ENCODE measurements at places on chromosomes 1 and 21.
A peak's percentile ranks its signal among the peaks of the same experiment; 100 is the strongest.

DNA sequence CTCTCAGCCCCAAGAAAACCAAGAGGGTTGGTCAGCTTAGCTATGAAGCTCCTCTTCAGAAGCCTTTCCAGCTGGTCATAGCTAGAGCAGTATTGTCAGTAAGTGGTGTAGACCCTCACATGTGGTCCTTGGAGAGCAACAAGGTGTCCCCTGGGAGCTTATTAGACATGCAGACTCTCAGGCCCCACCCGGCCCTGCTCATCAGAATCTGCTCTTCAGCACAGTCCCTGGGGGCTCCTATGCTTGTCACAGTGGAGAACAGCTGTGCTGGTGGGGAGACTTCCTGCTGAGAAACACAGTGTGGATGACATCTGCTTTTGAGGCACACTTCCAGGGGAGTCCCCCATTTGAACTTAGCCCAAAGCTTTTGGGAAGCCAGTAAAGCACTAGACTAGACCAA is 21.9 kb upstream of the NEK2 start:
- DNase-seq: no peak

DNA sequence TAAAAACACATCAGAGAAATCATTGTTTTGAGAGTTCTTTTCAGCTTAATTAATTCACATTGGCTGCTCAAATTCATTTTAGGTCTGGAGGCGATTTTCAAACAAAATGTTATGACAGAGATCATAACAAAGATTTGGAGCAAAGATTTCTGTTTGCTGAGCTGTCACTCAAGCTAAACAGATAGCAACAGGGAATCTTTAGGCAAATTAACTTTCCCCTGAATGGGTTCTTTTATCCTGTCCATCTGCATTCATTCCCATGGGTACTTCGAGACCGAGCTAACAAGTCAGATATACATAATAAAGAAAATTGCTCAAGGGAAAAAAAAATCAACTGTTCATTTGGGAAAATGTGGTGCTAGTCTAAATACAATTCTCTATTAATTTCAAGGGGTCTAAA is 30.2 kb upstream of the CA6 start:
- no peak for DNase-seq

DNA sequence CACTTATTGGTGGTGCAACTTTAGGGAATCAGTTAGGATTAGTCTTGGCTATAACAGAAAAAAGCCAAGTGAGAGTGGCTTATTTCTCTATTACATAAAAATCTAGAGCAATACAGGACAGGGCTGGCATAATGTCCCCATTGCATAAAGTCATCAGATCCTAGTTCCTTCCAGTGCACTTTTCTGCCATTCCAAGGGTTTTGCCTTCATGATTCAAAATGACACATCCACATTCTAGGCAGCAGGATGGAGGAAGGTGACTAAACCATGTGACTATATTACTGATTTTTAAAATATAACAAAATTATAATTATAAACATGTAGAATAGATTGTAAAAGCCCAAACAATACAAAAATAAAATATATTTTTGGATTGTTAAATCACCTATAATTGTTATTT is 18.8 kb downstream of the JUN start:
- DNase-seq: peak; percentile 52

GRCh38 chr1:112674986-112675727 is 698 bp downstream of the MOV10 start:
- peak; percentile 44 for DNase-seq

- peak; percentile 77 for DNase-seq
Measured at GRCh38 chr1:21368515-21369289, 71.2 kb upstream of the NBPF3 start.

DNA sequence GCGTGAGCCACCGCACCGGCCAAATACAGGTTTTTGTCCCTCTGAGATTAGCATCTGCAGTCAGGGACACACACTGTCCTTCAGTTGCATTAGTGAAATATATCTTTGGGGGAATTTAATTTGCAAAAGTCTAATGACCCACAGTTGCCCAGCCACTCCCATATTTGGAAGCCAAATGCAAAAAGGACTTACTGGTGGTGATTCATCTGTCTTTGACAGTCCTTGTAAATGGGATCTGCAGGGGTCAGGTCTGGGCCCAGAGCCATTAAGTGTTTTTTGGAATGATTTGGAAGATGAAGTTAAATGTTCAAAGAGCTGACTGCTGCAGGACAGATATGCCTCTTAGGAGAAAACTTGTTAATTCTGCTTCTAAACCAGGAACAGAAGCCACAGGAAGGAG is 44.6 kb upstream of the DNASE2B start:
- no peak for DNase-seq

GRCh38 chr1:2447276-2448097 is 28.6 kb upstream of the PLCH2 start:
- DNase-seq: no peak

DNA sequence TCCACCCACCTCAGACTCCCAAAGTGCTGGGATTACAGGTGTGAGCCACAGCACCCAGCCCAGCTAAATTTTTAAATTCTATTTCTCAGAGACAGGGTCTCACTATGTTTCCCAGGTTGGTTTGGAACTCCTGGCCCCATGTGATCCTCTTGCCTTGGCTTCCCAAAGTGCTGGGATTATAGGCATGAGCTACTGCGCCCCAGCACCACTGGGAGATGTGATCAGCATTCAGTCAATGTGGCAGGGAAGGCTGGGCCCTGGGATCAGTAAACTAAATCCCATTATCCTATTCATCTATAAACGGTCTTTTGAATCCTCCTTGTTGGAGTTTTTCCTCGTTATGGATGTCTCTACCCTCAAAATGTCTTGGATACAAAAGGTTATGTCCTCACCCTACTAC is 113.5 kb downstream of the PGBD5 start:
- no peak for DNase-seq

DNA sequence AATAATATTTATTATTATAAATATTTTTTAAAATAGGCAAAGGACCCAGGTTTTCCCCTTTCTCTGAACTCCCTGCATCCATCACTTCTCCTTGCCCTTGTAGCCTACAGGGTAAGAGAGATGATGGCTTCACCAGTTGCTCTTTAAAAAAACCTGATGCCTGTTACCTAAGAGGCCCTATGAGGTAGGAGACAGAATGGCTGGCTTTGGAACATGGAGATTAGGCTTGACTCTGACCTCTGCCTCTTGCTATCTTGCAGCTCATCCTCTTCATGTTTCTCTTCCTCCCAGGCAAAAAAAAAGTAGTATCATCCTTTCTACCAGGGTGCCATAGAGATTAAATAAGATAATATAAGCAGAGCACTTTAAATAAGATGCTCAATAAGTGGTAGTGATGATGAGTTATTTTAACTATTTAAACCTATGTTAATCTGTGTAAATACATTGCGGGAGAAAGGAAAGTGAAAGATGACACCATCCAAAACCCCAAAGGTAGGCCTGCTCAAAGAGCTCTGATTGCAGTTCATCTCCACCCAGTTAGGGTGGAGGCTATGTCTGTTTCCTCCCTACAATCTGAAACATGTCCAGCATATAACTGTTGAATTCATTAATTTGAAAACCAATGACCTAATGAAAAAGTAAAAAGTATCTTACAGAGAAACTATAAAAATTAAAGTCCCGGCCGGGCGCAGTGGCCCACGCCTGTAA is 51.8 kb downstream of the RGS2 start:
- DNase-seq: no peak

GRCh38 chr1:201537891-201538611 is 876 bp upstream of the NAV1 start:
- DNase-seq: no peak

DNA sequence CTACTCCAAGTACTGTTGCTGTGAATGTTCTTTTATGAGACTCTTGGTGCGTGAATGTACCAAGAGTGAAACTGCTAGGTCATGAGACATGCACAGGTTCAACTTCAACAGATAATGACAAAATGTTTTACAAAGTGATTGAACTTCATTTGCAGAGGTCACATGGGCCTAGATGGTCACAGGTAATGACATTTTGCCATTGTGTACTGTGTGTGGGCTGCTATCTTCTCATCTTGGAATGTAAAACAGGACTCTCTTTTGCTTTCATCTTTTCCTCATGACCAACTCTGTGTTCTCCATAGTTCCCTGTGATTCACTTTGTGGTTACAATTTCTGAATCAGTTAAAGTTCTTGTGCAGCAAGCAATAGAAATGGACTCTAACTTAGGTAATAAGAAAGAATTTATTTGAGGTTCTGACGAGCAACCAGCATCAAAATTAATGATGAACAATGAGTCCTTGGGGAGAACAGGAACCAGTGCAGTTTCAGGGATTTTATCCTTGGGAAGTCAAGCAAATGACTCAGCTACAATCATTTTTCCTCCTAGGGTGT is 16.2 kb upstream of the TSNAX start:
- DNase-seq: peak; percentile 58

DNA sequence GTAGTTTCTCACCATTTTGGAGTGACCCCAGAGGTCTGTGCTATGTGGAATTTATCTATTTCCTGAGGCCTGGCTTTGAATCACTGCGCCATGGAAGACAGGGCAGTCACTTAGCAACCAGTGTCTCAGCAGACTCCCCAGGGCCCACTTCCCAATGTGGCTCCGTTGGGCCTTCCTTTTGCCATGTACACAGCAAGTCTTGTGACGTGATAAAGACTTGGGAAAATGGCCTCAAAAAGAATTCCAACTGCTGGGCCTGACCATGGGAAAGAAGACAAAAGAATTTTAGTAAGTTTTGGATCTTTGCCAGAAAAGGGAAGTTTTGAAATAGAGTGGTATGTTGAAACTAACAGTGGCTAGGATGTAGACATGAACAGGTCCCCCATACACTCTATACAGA is 36.2 kb downstream of the TLR5 start:
- DNase-seq: peak; percentile 14

- DNase-seq: no peak
Measured at GRCh38 chr1:168447871-168448270, 95.9 kb downstream of the XCL2 start.

- DNase-seq: no peak
Measured at GRCh38 chr1:183816110-183816509, 11.2 kb downstream of the RGL1 start.

- DNase-seq: peak; percentile 27
Measured at GRCh38 chr21:33151941-33152731, 77.6 kb upstream of the IFNAR2 start.

DNA sequence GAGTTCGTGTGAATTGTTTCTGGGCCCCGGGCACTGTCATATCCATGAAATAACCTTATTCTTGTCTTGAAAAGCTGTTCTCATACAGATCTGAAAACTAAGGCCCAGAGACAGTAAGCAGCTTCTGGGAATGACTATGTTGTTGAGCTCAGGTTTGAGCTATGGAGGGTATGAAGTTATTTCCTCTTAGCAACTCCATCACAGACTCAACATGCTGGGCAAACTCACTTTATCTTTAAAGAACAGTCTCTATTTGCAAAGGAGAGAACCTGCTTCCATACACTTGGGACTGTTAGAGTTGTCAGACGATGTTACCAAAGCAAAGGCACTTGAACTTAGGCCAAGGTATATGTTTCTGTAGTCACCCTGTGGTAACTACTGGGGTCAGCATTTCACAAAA is 90.0 kb downstream of the GPR88 start:
- DNase-seq: no peak

GRCh38 chr1:6148497-6149241 is 31.5 kb downstream of the CHD5 start:
- DNase-seq: peak; percentile 73

- peak; percentile 91 for DNase-seq
Measured at GRCh38 chr1:56525489-56526041, 53.8 kb downstream of the PLPP3 start.

- DNase-seq: no peak
Measured at GRCh38 chr1:229597877-229598276, 28.0 kb downstream of the TAF5L start.

DNA sequence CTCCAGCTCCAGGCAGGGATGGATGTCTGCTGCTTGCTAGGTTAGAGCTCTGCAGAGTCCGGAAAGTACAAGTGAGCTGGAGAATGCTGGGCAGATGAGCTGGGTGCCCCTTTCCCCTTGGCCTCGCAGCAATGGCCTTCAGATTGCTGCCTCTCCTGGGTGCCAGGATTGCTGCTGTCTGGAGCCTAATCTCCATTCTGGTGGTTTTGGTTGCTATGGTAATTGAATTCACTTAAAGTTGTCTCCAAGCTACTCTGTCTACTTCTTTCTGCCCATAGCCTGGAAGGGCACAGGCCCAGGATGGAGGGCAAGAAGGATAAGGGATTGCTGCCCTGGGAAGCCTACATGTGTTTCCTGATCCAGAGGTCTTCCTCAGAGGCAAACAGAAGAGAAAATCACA is 14.6 kb upstream of the KCND3 start:
- no peak for DNase-seq

DNA sequence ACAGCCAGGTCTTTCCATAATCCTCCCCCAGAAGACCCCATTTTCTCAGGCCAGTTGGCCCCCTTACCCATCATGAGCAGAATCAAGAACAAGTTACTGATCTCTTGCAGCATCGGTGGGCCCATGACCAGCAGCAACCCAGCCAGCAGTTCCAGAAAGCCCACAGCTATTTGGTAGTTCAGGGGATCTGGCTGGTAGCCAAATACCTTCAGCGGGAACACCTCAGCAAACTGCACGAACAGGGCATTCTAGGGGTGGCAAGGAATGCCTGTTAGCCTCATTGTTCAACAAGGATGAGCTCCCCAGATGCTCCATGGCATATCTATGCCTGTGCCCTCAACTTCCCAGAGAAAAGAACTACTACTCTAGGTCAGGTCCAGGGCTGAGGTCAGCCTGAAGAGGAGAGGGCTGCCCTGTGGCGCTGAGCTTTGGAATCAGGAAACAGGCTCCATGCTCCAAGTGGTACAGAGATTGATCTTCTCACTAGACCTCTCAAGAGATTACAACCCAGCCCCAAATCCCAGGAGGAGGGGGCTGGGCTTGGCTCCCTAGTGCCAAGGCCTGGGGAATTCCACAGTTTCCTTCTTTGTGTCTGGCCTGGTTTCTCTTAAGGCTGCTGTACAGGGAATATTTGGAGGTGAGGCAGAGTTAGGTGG is 1.3 kb downstream of the TMEM35B start:
- DNase-seq: peak; percentile 23

- DNase-seq: no peak
Measured at GRCh38 chr1:11499601-11500331, 20.8 kb downstream of the DISP3 start.

- DNase-seq: no peak
Measured at GRCh38 chr1:74587888-74588287, 75.5 kb upstream of the LRRC53 start.

GRCh38 chr1:10528066-10529014 is 53.6 kb downstream of the PEX14 start:
- no peak for DNase-seq

- DNase-seq: no peak
Measured at GRCh38 chr1:32878637-32879041, 7.7 kb upstream of the HPCA start.

DNA sequence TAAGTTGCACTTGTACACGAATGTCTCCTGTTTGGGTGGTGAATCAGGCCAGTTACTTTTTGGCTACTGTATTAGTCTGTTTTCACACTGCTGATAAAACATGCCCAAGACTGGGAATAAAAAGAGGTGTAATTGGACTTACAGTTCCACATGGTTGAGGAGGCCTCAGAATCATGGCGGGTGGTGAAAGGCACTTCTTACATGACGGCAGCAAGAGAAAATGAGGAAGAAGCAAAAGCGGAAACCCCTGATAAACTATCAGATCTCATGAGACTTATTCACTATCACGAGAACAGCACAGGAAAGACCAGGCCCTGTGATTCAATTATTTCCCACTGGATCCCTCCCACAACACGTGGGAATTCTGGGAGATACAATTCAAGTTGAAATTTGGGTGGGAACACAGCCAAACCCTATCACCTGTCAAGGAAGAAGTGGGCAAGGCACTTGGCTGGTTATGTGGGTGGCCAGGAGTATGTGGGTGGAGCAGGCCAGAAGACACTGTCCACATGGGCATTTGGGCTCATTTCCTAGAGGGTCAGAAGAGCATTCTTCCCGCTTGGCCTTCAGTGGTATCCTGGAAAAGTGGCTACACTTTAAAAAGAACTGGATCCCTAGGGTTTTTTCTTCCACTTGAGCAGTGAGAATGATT is 228.8 kb downstream of the HHAT start:
- DNase-seq: no peak
